Fibroblast of upper back skin (primary cell): ENCODE measurements at places on chromosomes 7 and 10.

DNA sequence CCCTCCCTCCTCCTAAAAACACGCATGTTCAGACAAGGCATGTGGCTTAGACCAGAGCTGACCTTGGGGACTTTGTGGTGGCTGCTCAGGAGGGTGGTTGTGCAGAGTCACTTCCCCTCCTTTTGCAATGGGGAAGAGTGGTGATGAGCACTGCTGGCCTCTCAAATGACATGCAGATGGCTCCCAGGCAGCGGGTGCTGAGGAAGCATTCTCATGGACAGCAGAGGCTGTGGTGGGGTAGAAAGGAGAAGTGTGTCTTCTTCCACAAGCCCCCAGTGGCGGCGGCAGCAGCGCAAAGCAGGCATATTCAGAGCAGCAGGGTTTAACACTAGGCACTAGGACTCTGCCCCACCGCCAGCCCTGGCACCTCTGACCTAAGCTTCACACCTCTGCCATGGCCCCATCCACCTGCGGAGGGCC lies 105.9 kb upstream of the ANLN start:
- no peak for DNase-seq

GRCh38 chr10:29794776-29795611 lies 160.2 kb upstream of the SVIL start:
- DNase-seq = peak; percentile 12

- DNase-seq = no peak
Observed at GRCh38 chr10:6005856-6006395, 28.6 kb upstream of the IL15RA start.

DNA sequence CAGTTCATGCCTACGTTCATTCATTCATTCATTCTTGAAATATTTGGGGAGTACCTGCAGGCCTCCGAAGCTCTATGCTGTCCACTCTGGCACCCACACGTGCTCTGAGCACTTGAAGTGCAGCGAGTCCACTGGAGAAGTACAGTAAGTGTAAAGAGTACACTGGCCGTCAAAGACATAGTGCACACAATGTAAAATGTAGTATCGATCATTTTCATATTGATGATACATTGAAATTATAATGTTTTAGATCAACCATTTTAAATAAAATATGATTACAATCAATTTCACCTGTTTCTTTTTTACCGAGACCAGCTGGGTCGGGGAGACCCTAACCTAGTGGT lies 37.0 kb upstream of the PURB start:
- no peak for DNase-seq

DNA sequence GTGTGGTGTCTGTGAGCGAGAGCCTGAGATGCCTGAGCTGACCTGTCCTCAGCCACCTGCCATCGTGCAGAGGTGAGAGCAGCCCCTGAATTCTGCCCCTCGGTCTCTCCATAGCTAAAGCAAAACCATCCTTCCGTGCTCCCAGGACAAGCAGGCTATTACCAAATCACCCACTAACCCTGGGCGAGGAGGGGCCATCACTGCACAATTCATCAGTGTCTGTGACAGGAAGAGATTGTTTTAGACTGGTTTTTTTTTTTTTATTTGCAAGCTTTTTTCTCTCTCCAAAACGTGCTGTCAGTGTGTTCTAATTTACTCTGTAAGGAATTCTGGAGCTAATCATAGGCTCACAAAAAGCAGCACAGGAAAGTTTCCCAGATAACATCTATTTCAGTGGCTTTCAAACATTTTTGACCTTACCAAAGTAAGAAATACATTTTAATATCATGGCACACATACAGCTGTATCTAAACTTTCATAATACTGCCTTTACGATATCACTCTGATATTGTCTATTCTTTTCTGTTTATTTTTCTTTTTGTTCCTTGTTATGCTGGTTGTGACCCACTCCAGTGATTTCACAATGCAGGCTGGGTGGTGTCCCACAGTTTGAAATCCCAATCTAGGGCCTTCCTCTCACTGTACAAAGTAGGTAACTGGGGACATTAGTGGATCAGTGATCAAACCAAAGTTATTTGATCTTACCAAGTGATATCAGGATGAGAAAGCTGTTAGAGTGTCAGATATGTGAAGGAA lies 62.8 kb downstream of the EGFR start:
- no peak for DNase-seq
